ENCODE measurements at places on chromosomes 5 and 9.

- no peak overlapping the region for H3K27ac ChIP-seq
- no peak overlapping the region for H3K4me3 ChIP-seq
- H3K36me3 ChIP-seq: no peaks in the 10 kb centered on the region
- H3K4me1 ChIP-seq: peaks cover 9% of the 10 kb centered on the region
- DNase-seq: no peak
Measured at GRCh38 chr9:108271236-108271635, 584.5 kb downstream of the ACTL7B start.

DNA sequence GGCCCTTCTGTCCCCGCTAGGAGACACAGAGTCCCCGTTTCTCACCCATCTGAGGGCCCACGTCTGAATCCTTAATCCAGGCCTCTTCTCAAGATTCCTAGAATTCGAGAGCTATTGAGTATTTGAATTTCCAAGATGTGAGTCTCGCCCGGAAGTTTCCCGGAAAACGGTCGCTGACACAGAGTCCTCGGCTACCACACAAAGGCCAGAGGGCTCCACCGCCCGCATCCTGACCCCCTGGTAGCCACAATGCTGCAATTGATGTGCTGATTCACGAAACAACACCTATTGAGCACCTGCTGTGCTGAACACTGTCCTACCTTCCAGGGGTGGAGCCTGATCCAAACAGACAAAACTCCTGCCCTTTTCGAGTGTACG lies 670 bp upstream of the FBP1 start:
- no peak overlapping the region for H3K27ac ChIP-seq
- H3K4me3 ChIP-seq: peak overlapping the region; percentile 51
- H3K36me3 ChIP-seq: no peaks in the 10 kb centered on the region
- peaks cover 25% of the 10 kb centered on the region for H3K27me3 ChIP-seq
- H3K4me1 ChIP-seq: peaks cover 10% of the 10 kb centered on the region
- no peak for DNase-seq

DNA sequence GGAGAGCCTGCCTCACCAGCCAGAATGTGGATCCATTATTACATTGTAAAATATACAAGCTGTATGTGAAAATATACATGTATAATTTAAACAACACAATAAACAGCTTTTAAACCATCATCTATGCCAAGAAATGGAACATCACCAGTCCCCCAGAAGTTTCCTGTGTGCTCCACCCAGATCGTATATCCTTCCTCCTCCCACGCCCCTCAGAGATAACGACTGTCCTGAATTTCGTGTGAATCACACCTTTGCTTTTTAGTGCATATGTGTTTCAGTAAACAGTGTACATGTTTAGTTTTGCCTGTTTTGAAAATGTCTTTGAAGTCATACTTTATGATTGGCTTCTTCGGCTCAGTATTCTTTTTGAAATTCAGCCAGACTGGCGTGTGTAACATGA lies 134.6 kb upstream of the MYO10 start:
- DNase-seq: no peak
- no peaks in the 10 kb centered on the region for H3K36me3 ChIP-seq
- no peaks in the 10 kb centered on the region for H3K27me3 ChIP-seq
- no peaks in the 10 kb centered on the region for H3K4me1 ChIP-seq

- no peak overlapping the region for H3K27ac ChIP-seq
- no peak for DNase-seq
- H3K4me3 ChIP-seq: no peak overlapping the region
- no peaks in the 10 kb centered on the region for H3K4me1 ChIP-seq
- no peaks in the 10 kb centered on the region for H3K27me3 ChIP-seq
Measured at GRCh38 chr5:116640236-116640635, 65.6 kb upstream of the SEMA6A start.

- no peak overlapping the region for H3K27ac ChIP-seq
- no peak for DNase-seq
- H3K4me1 ChIP-seq: no peaks in the 10 kb centered on the region
Measured at GRCh38 chr5:151245680-151246219, 7.2 kb upstream of the GM2A start.

DNA sequence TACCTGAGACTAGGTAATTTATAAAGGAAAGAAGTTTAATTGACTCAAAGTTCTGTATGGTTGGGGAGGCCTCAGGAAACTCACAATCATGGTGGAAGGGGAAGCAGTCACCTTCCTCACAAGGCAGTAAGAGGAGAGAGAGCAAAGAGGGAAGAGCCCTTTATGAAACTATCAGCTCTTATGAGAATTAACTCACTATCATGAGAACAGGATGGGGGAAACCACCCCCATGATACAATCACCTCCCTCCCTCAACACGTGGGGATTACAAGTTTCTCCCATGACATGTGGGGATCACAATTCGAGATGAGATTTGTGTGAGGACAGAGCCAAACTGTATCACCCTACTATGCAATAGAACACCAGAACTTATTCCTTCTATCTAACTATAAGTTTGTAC lies 27.9 kb downstream of the CD274 start:
- H3K4me3 ChIP-seq: no peak overlapping the region
- H3K36me3 ChIP-seq: no peaks in the 10 kb centered on the region
- DNase-seq: no peak
- no peaks in the 10 kb centered on the region for H3K27me3 ChIP-seq

DNA sequence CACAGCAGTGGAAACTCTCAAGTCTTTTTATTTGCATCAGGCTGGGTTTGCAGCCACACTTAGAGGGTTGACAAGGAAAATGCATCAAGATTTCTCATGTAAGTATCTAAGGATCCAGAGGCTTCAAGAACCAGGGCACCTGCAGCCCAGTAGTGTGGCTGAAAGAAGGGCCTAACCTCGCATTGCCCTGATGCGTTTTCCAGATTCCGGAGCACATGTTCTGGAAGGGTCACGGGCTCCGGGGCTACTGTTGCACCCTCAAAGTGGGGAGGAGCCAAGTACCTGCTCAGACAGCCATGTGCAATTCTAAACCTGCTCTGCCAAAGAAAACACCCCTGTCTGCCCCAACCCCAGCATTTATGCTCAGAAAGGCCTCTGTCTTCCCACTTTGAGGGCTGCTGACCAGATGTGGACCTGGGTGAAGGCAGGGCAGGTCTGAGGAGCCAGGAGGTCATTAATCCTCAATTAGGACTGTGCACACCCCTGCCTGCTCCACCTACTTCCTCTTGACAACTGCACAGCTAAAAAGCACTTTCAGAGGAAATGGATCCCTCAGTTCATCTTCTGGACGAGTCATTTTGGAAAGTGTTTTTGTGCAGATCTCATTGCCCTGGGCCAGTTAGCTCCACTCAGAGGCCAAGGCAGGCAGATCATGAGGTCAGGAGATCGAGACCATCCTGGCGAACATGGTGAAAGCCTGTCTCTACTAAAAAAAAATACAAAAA lies 110.7 kb downstream of the SAXO1 start:
- peak overlapping the region; percentile 24 for H3K27ac ChIP-seq
- no peaks in the 10 kb centered on the region for H3K36me3 ChIP-seq
- no peak overlapping the region for H3K4me3 ChIP-seq
- peaks cover 13% of the 10 kb centered on the region for H3K4me1 ChIP-seq
- DNase-seq: no peak
- H3K27me3 ChIP-seq: no peaks in the 10 kb centered on the region

GRCh38 chr5:113084402-113085083 lies 107.9 kb downstream of the DCP2 start:
- no peak overlapping the region for H3K4me3 ChIP-seq
- no peak for DNase-seq
- H3K27me3 ChIP-seq: peaks cover 8% of the 10 kb centered on the region
- no peaks in the 10 kb centered on the region for H3K36me3 ChIP-seq
- no peak overlapping the region for H3K27ac ChIP-seq

- no peak overlapping the region for H3K4me3 ChIP-seq
- H3K4me1 ChIP-seq: no peaks in the 10 kb centered on the region
- H3K27ac ChIP-seq: no peak overlapping the region
- no peaks in the 10 kb centered on the region for H3K27me3 ChIP-seq
Measured at GRCh38 chr5:31563216-31563615, 31.1 kb downstream of the C5orf22 start.

DNA sequence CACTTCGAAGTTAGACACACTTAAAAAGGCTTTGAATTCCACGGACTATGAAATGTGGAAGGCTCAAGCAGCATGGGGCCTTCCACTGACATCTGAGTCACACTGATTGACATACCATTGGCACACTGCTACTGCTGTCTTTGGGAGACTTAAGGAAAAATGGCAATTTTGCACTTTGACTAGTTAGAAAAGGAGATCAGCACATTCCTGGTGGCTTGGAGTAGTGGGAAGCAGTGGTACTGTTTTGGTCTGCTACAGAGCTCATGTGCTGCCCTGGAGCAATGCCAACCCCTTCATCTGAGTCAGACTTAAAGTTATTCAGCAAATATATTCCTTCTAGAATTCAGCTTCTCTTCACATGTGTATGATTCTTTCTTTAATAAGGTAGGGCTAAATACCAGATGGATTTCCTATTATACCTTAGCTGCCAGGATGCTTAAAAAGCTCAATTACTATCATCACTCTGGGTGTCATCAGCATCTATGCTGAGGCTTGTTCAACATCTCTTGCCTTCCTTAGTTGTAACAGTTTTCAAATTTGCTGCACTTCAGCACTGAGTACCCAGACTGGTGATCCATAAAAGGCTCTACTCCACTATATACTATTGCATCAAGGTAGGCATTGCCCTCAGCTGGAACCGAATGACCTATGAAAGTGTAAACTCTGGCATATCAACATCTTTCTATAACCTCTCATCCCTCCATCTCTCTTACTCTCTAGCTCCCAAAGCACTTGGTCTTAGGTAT lies 42.3 kb upstream of the MOCS2 start:
- no peak overlapping the region for H3K4me3 ChIP-seq
- DNase-seq: no peak
- no peaks in the 10 kb centered on the region for H3K27me3 ChIP-seq

DNA sequence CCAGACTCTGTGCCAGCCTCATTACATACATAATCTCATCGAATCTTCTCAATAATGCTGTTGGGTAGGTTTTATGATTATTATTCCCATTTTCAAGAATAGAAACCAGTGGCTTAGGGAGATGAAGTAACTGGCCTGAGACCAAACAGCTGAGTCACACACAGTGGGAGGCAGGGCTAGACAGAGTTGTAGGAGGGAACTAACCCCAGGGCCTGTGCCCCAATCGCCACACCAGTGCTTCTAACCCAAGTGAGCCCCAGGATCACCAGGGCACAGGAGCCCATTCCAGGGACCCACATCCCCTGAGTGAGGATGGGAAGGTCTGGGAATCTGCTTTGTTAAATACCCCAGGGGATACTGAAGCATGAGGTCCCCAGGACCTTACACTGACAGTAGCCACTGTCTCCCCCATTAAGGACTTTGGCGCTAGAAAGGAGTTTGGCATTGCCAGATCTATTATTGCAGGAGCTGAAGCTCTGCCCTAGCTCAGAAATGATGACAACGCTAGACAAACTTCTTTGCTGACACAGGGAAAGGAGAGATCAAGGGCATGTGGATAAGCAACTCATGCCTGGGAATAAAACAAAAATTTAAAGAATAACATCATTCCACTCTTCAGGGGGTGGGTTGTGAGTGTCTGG lies 63.8 kb upstream of the PPARGC1B start:
- no peak for DNase-seq
- no peak overlapping the region for H3K27ac ChIP-seq
- no peaks in the 10 kb centered on the region for H3K27me3 ChIP-seq
- no peak overlapping the region for H3K4me3 ChIP-seq
- H3K36me3 ChIP-seq: no peaks in the 10 kb centered on the region
- H3K4me1 ChIP-seq: no peaks in the 10 kb centered on the region

DNA sequence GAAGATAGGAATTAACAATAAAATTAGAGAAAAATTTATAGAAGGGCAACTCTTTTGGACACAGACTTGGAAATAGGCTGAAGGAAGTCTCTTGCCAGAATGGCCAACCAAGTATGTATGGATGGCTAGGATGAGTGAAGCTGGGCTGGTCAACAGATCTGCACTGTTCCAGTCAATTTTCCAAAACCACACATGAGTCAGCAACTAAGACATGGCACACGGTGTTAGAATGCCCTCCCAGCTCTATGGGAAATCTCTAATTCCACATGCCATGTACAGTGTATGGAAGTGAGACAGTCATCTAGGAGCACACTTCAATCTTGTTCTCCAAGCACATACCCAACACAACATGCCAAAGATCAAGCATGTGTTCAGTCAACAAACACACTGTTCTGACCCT lies 129.6 kb downstream of the GLIS3 start:
- no peak overlapping the region for H3K27ac ChIP-seq
- no peaks in the 10 kb centered on the region for H3K36me3 ChIP-seq
- H3K4me3 ChIP-seq: no peak overlapping the region
- H3K4me1 ChIP-seq: no peaks in the 10 kb centered on the region
- H3K27me3 ChIP-seq: no peaks in the 10 kb centered on the region
- DNase-seq: no peak

GRCh38 chr9:21402386-21403251 lies 6.3 kb upstream of the IFNA8 start:
- no peaks in the 10 kb centered on the region for H3K36me3 ChIP-seq
- H3K27me3 ChIP-seq: peaks cover 19% of the 10 kb centered on the region
- peak overlapping the region; percentile 21 for H3K4me3 ChIP-seq
- DNase-seq: no peak

GRCh38 chr5:35303152-35303551 lies 72.9 kb upstream of the PRLR start:
- H3K36me3 ChIP-seq: no peaks in the 10 kb centered on the region
- H3K27me3 ChIP-seq: no peaks in the 10 kb centered on the region
- no peaks in the 10 kb centered on the region for H3K4me1 ChIP-seq
- no peak overlapping the region for H3K4me3 ChIP-seq
- no peak for DNase-seq
- H3K27ac ChIP-seq: no peak overlapping the region

GRCh38 chr9:120925535-120926396 lies 830 bp downstream of the TRAF1 start:
- peak overlapping the region; percentile 8 for H3K4me3 ChIP-seq
- H3K4me1 ChIP-seq: peaks cover 35% of the 10 kb centered on the region
- no peak for DNase-seq
- peak overlapping the region; percentile 86 for H3K27ac ChIP-seq
- H3K27me3 ChIP-seq: no peaks in the 10 kb centered on the region

DNA sequence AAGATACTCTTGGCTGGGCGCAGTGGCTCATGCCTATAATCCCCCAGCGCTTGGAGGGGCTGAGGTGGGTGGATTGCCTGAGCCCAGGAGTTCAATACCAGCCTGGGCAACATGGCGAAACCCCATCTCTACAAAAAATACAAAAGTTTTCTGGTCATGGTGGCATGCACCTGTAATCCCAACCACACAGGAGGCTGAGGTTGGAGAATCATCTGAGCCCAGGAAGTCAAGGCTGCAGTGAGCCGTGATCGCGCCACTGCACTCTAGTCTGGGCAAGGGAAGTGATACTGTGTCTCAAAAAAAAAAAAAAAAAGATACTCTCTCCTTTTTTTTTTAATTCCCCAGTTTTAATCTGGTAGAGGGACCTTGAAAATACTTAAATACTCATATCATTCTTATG lies 15.0 kb downstream of the ANKRD33B start:
- no peak for DNase-seq
- H3K36me3 ChIP-seq: no peaks in the 10 kb centered on the region
- no peak overlapping the region for H3K4me3 ChIP-seq
- H3K27ac ChIP-seq: no peak overlapping the region
- no peaks in the 10 kb centered on the region for H3K27me3 ChIP-seq

DNA sequence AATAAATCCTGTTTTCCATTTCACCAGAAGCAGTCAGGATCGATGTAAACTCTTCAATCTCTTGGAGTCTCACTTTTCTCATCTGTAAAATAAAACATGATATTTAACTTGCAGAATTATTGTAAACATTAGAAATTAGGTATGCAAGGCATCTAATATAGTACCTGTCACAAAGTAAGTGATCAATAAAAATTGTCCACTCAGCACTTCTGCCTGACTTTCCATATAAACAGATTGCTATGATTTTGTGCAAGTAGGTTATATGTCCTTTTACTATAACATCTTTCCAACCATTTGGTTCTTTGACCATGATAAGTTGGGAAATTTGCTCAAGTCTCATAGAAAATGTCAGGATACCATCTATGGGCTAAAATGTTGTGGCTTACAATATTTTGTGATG lies 148.8 kb upstream of the MTAP start:
- no peaks in the 10 kb centered on the region for H3K4me1 ChIP-seq
- no peak overlapping the region for H3K27ac ChIP-seq
- H3K4me3 ChIP-seq: no peak overlapping the region
- H3K27me3 ChIP-seq: no peaks in the 10 kb centered on the region

Data from thymus (tissue), 14 donors.